Activated CD4-positive, alpha-beta memory T cell treated with anti-CD3 and anti-CD28 coated beads, Interleukin-2, amount 10 ng/mL, durations not matched to agents 7 days and 5 days (primary cell): ENCODE measurements at places on chromosomes 1 and 21.
A peak's percentile ranks its signal among the peaks of the same experiment; 100 is the strongest.

GRCh38 chr1:39944410-39945112 is 10.4 kb upstream of the MFSD2A start:
- DNase-seq, result no peak

DNA sequence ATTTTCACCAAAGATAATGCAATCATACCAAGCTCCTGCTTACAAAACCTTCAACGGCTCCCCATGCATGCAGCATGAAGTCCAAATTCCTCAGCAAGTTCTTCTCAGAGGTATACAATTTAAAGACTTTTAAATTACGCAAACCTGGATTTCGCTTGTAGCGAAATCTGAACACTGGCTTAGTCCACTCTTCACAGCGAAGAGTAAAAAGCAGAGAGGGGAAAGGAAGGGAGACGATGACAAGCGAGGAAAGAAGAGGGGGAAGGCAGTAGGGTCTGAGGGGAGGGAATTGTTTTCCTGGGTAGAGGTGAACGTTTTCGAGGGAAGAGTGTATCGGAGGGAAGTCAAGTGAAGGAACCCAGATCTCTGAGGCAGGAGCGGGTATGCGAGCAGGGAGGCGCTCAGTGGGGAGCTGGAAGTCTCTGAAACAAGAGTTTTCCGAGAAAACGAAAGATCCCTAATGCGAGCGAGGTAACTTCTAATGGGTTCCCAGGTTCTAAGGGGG is 790 bp downstream of the TESK2 start:
- no peak for DNase-seq

- DNase-seq, result no peak
These were observed 33.1 kb downstream of the NFIA start for GRCh38 chr1:61115436-61115835.

DNA sequence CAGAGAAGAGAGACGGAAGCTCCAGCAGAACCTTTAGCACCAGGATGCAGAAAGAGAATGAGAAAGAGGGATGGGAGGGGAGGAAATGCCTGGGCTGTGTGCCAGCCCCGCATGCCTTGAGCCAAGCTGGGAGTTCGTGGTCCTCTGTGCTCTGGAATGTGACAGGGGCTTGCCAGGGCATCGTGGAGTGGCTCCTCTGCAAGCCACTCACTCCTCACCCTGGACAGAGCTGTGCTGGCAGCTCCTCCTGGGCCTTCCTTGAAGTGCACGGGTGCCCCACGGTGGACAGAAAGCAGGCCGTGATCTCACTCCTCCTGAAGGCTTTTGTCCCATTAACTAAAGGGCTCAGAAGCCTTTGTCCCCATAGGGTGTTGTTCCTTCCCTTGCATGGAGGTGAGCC is 34.8 kb upstream of the PRELP start:
- DNase-seq, result no peak

DNA sequence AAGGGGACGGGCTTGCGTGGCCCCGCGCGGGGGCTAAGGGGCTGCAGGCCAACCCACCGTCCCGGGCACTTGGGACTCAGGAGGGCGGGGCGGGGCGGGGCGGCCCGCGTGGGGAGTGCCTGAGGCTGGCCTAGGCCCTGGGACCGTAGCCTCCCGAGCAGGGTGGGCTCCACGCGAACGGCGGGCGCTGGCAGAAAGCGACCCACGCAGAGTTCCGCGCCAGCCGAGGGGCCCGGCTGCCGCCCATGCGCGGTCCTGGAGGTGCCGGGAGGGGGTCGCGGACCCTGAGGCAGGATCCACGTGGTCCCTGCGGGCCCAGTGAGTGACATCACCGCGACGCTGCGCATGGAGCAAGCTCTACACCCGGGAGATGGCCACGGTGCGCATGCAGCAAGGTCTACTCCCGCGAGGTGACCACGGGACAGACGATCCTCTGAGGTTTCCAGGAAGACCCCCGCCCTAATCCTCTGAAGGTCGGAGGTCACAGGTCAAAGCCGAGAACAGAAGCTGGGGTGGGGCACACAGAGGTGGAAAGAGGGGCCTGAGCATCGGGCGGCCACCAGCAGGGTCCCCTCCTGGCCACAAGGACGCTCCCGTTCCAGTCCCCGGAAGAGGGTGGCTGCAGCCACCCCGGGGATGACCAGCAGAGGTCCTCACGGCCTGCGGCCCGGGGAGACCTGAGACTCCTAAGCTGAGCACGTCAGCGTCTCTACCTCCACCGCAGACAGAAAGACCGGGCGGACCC is 13.5 kb upstream of the SLC19A1 start:
- DNase-seq, result peak; percentile 16

GRCh38 chr21:39363607-39364555 is 15.0 kb upstream of the HMGN1 start:
- no peak for DNase-seq

DNA sequence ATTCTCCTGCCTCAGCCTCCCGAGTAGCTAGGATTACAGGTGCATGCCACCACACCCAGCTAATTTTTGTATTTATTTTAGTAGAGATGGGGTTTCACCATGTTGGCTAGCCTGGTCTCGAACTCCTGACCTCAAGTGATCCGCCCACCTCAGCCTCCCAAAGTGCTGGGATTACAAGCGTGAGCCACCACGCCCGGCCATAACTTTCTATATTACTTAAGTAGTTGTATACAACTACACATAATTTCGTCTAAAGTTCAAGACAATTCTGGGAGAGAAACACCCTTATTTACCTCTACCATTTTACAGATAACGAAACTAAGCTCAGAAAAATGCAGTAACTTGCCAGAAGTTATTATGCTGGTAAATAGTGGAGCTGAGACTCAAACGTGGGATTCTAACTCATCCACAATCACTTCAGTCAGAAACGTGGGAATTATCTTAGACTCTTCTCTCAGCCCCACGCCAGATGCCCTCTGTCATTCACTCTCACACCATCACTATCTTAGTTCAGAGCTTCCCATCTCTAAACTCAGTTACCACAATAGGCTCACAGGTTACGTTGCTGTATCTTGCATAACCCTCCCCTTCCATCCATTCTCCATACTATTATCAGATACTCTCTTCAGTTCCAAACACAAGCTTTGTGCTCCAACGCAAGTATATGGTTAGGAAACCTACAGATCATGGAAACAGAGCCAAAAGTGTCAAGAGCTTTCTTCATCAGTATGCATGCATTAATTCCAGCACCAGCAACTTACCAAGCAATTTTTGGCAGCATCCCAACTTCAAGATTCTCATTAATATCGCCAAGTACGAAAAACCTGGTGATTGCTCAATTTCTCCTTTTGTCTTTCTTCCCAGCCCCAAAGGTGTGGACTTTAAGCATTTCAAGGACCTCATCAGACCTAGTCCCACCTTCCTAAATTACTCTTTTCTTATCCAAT is 69.3 kb downstream of the RERE start:
- no peak for DNase-seq

- DNase-seq, result no peak
These were observed 19.7 kb upstream of the SMPDL3B start for GRCh38 chr1:27915082-27915575.

GRCh38 chr1:158161446-158161845 is 19.2 kb upstream of the CD1D start:
- no peak for DNase-seq

GRCh38 chr1:161121834-161122233 is 3.9 kb downstream of the NIT1 start:
- no peak for DNase-seq

GRCh38 chr1:41661428-41662060 is 177.1 kb upstream of the EDN2 start:
- no peak for DNase-seq

GRCh38 chr1:213138892-213139291 is 87.9 kb downstream of the RPS6KC1 start:
- DNase-seq, result no peak

DNA sequence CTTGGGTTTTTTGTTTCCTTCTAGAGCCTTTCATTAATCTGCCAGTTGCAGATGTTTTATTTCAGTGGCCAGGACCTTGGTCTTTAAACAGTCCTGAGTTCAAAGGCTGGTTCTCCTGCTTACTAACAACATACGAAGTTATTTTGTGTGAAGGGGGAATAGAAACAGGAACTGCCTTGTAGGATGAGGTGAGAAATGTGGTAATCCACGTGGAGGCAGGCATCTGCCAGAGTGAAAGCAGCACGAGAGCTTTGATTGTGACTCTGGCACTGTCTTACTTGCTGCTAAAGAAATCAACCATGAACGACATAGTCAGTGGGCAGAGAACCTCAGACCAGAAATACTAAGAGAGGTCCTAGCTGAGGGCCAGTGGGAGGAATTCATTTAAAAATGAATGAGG is 30.4 kb downstream of the TMEM63A start:
- DNase-seq, result no peak

DNA sequence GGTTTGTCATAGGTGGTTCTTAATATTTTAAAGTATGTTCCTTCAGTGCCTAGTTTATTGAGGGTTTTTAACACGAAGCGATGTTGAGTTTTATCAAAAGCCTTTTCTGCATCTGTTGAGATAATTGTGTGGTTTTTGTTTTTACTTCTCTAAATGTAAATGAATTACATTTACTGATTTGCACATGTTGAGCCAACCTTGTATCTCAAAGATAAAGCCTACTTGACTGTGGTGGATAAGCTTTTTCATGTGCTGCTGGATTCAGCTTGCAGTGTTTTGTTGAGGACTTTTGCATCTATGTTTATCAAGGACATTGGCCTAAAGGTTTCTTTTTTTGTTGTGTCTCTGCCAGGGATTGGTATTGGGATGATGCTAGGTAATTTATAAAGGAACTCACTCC is 142.5 kb downstream of the PRDM2 start:
- DNase-seq, result no peak

DNA sequence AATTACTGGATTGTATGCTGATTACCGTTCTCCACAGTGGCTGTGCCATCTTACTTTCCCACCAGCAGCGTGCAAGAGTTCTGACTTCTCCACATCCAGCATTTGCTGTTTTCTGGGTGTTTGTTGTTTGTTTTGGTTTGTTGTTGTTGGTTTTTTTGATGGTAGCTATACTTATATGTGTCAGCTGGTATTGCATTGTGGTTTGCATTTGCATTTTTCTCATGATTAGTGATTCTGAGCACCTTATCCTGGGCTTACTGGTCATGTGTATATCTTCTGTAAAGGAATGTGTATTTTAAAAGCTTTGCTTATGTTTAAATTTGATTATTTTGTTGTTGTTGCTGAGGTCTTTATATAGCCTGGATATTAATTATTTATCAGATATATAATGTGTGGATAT is 66.9 kb upstream of the MAP1LC3C start:
- DNase-seq, result no peak

- DNase-seq, result no peak
These were observed 1.2 kb downstream of the RGL1 start for GRCh38 chr1:183806125-183806524.

DNA sequence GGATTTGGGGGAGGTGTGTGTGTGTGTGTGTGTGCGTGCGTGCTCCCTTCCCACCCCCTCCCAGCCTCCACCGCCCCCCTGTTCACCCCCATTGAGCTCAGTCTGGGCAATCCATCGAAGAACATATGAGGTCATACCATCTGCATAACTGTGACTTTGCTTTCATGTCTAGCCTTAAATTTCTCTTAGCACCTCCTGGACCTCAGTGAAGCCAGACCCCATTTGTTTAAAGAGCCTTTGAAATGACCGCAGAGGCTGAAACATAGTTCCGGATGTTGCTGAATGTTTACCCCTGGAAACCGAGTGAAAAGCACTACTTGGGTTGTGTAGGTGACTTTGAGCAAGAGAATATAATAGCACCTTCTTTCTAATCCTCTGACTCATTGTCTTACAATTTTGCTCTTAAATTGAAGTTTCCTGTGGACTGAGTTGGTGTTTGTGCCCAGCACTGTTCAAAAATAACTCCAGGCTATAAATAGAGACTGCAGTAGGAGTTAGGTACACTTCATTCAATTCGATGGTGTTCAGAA is 75.4 kb downstream of the UBE4B start:
- no peak for DNase-seq

DNA sequence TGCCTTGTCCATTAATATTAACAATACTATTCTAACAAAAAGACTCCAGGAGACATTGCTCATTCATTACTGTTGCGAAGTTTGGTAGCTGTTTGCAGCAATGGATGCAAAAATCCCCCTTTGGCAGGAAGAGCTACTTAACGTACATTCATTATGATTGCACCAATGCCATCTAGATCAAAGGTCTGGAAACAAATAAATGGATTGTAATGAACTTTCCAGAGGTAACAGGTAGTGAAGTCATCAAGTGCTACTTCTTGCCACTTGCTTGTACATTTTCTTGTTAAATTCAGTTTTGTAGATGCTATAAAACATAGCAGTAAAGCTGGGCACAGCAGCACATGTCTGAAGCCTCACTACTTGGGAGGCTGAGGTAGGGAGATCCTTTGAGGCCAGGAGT is 93.9 kb downstream of the DDAH1 start:
- no peak for DNase-seq

DNA sequence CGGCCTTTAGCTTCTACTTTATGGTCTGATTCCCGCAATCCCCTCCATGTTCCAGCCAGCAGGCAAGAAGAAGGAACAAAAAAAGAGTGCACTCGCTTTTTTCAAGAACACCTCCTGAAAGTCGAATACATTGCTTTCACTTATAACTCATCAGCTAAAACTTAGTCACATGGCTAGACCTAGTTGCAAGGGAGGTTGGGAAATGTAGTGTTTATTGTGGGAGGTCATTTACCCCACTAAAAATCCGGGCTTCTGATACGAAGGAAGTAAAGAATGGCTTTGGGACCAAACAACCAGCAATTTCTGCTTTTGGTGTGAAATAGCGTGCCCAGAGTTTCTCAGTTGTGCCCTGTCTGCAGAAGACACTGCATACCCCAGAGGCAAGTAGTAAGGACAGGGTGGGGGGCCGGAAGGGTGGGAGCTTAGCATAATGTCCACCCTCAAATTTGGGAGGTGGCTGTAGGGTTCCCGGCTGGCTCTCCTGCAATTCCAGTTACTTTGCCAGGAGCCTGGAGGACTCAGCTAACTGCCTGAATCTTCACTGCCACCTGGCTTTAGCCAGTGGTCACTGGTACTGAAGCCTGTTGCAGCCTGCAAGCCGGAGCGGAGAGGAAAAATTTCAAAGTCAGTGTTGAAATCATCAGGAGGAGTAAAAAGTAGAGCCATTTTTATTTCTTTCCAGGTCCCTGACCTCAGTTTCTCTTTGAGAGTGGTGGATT is 57.7 kb upstream of the F3 start:
- no peak for DNase-seq

DNA sequence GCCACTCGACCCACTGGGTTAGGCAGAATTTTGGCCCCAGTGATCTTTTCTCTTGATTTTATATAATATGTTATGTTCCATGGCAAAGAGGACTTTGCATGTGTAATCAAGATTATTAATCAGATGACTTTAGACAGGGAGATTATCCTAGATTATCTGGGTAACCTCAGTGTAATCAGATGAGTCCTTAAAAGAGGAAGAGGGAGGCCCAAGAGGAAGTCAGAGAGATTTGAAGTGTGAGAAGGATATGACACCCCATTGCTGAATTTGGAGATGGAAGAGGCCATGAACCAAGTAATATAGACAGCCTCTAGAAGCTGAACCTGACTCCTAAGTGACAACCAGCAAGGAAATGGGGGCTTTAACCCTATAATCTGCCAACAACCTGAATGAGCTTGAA is 117.1 kb upstream of the CSF3R start:
- no peak for DNase-seq

DNA sequence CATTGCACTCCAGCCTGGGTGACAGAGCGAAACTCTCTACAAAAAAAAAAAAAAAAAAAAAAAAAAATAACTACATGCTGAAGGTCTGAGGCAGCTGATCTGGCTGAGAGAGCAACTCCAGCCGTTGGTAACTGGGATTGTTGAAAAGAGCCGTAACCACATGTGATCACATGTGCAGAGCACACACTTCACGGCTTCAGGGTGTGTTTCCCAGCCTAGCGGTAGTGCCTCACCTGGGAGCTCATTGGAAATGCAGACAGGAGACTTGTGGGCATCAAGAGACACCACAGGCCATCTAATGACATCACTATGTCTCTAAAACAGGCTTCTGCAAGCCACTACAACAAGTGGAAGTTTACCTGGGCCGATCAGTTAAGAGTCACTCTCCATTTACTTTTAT is 11.8 kb upstream of the OTUD7B start:
- no peak for DNase-seq
